ENCODE measurements at places on chromosomes 2 and 18.

DNA sequence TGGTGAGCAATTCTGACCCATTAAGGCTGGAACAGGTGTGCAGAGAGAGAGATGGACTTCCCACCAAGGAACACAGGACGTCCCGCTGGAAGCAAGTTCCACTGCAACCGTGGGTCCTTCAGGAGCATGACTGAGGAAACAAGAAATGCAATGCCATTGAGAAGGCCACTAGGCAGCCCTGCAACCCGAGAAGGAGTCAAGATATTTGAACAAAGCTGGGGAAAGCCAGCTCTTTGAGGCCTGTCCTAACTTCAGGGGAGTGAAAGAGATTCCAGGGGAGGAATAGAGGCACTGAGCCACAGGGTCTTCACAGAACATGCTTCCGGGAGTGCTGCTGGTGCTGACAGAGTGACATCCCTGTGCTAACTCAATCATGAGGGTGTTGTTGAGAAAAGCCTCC is 153.8 kb upstream of the ZNF236 start:
- DNase-seq, result no peak

DNA sequence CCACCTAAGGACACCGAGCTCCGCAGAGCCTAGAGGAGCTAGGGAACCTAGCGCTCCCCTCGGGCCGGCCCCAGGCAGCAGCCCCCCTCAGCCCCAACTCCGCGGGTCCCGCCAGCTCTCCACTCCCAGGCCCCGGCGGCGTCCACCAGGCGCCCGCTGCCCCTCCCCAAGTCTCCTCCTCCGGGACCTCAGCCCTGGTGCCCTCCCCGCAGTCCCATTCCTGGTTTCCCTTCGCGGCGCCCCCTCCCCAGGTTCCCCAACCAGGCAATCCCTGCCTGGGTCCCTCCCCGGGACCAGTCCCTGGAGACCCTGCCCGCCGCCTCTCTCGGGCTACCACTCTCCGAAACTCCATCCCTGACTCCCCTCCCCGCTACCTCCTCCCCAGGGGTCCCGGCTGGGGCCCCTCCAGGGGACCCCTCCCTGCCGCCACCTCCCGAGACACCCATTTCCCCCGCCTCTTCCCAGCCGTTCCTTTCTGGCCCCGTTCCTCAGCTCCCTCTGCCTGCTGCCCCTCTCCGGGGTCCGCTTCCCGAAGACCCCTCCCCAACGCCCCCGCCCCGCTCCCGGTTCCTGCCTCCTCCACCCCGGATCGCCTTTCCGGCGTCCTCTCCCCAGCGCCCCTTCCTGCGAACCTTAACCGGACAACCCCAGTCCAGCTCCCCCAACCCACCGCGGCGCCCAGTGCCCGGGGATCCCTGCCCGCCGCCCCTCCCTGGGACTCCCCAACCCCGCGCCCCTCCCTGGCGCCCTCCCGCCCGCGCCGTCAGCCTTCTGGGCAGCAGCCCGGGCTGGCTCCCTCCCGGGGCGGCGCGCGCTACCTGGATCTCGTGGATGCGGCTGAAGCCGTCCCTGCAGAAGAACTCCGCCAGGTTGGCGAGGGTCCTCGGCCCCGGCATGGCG is 678 bp downstream of the CYP27C1 start:
- no peak for DNase-seq

DNA sequence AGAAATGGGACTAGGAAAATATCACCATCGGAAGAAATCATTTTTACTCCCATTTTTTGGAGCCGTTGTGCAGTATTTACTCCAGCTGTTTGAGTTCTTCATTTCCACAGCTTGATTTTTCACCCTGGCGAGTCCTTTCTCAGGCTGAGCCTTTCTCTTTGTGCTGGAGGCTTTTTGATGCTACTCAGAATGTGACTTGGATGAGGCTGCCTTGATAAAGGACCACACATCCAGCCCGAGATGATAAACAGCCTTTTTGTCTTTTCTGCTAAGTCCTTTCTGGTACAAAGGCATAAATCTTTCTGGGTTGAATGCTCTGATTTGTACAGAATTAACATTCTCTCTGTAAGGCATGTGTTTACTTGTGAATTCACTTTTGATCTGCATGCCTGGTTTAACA is 17.6 kb upstream of the CTDP1 start:
- DNase-seq, result no peak

- no peak for DNase-seq
Observed at GRCh38 chr2:128145651-128146050, 54.7 kb downstream of the UGGT1 start.

- no peak for DNase-seq
Observed at GRCh38 chr18:35026407-35027061, 14.7 kb upstream of the MAPRE2 start.

DNA sequence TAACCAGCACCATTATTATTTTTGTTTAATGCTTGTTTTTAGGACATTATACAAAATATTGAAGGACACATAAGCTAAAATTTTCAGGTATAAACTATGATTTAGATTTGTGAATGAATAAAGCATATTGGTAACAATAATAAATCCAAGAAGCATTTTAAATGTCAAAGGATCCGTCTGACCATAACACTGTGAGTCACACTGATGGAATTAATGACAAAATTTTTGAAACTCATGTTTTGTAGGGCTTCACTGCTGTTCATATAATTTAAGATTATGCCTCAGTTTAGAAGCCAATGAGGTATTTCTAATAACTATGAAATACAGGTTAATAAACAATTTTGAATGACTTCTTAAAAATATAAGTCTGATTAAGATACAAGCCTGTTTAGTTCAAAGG is 124.6 kb downstream of the TMEFF2 start:
- no peak for DNase-seq

GRCh38 chr2:224556381-224556780 is 28.8 kb downstream of the CUL3 start:
- no peak for DNase-seq

DNA sequence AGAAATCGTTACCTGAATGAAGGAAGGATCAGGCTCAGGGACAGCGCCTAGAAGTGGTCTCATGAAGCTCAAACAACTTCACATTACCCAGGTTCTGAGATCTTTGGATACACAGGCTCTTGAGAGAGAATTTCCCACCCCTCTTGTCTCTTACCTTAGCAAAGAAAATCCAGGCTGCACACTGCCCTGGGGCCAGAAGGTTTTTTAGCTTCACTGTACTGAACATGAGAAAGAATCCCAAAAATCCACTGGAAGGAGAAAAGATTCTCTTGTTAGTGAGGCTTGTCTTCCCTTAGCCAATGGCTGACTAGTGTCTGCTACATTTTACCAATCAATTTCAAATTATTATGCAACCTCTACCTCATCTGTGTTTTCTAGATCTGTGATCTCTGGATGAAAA is 101.0 kb upstream of the RIOK3 start:
- no peak for DNase-seq

Data from mesenteric fat pad (tissue), 1 donor.